ENCODE measurements at places on chromosomes 7 and 10. TPM values are rescaled to one million over a fixed set of nuclear protein-coding genes. Genes with fewer than 3 reads are reported as not detected.
A peak's percentile ranks its signal among the peaks of the same experiment; 100 is the strongest.

- H3K27me3 ChIP-seq: no peaks in the 10 kb centered on the region
- H3K4me3 ChIP-seq: no peak overlapping the region
- peak overlapping the region; percentile 62 for H3K27ac ChIP-seq
- H3K36me3 ChIP-seq: no peaks in the 10 kb centered on the region
Observed at GRCh38 chr10:88194961-88195367, 331.5 kb downstream of the PTEN start.

DNA sequence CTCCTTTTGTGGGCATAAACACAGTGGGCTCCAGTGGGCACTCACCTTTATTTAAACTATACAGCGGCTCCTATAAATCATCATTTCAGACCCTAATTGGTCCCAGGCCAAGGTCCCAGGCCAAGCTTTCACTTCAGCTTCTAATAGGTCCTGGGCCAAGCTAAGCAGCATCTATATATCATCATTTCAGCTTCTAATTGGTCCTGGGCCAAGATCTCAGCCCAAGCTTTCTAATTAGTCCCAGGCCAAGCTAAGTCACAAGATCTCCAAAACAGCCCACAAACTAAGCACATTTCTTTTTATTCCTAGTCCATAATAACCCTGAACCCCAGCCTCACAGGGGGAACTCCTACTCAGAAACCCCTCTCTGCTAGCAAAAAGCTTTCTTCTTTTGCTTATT, 47.1 kb downstream of the ZNF680 start:
- H3K36me3 ChIP-seq: no peaks in the 10 kb centered on the region
- H3K27me3 ChIP-seq: no peaks in the 10 kb centered on the region
- no peaks in the 10 kb centered on the region for H3K4me1 ChIP-seq

GRCh38 chr7:20561908-20562307, 53.6 kb upstream of the ABCB5 start:
- H3K27ac ChIP-seq: no peak overlapping the region
- H3K36me3 ChIP-seq: no peaks in the 10 kb centered on the region
- DNase-seq: no peak
- no peak overlapping the region for H3K4me3 ChIP-seq
- no peaks in the 10 kb centered on the region for H3K4me1 ChIP-seq
- H3K27me3 ChIP-seq: no peaks in the 10 kb centered on the region

The LRRC18 gene
- not detected for total RNA-seq

The NUTM2A gene
- 3.1 TPM for total RNA-seq

The MBL2 gene
- not detected for total RNA-seq

The GRID2IP gene
- 0.30 TPM for total RNA-seq

Data from T-cell (primary cell).